ENCODE measurements at places on chromosomes 1 and 21.

GRCh38 chr1:89261926-89262515, 10.6 kb downstream of the GBP5 start:
- DNase-seq = no peak

DNA sequence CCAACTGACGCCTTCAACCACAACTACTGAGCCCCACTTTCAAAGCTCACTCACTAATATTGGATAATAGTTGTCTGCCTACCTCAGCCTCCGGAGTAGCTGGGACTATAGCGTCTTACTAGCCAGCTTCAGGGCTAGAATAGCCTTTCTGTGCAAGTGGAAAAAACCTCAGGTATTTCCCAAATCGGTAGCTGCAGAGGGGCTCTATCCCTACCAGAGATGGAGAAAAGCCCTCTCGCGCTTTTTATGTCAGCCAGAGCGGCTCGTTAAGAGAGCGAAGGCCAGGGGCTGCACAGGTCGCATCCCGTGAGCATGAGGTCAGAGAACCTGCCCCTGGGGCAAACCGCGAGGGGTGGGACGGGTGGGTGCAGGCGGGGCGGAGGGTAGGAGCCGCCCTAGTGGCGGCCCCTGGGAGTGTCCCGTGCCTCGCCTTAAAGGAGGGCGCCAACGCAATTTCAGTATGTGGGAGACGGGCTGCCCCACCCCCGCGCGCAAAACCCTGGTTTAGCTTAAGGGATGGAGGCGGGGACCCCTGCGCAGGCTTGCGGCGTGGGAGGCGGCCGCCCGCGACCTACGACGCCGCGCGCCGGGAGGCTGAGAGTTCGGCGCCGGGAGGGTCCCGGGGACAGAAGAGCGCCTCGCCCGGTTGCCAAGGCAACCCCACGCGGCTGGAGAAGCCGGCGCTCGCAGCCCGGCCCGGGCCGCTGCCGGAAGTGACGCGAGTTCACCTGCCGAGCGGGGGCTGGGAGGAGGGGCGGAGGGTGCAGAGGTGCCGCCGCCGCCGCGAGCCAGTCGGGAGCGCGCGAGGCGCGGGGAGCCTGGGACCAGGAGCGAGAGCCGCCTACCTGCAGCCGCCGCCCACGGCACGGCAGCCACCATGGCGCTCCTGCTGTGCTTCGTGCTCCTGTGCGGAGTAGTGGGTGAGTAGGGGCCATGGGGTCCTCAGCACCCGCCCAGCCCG, at the start of gene CXADR:
Gene CXADR, plus strand, starts transcription at position 791 of the 961 bp plus-strand sequence. Its CDS starts 87 bp downstream, at position 878.
- DNase-seq = peak; percentile 42

GRCh38 chr1:187654635-187655034, 825.9 kb downstream of the PLA2G4A start:
- DNase-seq = no peak

- DNase-seq = no peak
Observed at GRCh38 chr1:187237542-187237941, 408.8 kb downstream of the PLA2G4A start.

- DNase-seq = no peak
Observed at GRCh38 chr1:33397994-33398393, 32.9 kb downstream of the PHC2 start.

GRCh38 chr1:233144434-233144833, 151.1 kb downstream of the PCNX2 start:
- no peak for DNase-seq

GRCh38 chr1:184197831-184198230, 146.3 kb downstream of the TSEN15 start:
- no peak for DNase-seq

GRCh38 chr1:212783976-212784375, 7.6 kb downstream of the NSL1 start:
- no peak for DNase-seq

- no peak for DNase-seq
Observed at GRCh38 chr1:11529763-11530730, 51.1 kb downstream of the DISP3 start.

DNA sequence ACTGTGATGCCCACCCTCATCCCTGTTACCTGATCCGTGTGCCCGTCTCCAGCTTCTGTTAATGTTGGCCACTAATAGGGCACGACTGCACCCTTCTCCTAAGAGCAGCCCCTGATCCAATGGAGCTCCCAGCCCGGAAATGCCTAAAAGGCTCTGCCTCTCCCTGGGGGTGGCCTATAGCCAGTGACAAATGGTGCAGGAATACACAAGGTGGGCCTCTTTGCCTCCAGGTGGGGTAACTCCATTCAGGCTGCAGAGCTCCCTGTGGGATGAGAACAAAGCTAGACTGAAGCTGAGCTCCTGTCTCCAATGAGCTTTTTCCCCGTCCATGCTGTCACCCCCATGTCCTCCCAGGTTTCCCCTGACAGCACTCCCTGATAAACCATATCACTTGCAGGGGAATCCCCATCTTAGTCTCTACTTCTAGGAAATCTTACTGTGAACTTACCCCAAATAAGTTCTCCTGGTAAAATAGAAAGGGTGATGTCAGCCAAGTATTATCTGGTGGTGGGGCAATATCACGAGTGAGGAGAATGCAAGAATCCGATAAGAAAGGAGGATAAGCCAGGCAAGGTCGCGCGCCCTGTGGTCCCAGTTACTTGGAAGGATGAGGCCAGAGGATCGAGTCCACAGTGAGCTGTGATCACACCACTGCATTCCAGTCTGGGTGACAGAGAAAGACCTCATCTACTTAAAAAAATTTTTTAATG, 18.6 kb downstream of the S100A7A start:
- DNase-seq = no peak

GRCh38 chr1:5983361-5984103, 8.7 kb downstream of the NPHP4 start:
- DNase-seq = no peak

GRCh38 chr1:115130786-115131185, 41.5 kb upstream of the TSPAN2 start:
- no peak for DNase-seq

GRCh38 chr1:97186381-97186780, 464.8 kb downstream of the PTBP2 start:
- no peak for DNase-seq

DNA sequence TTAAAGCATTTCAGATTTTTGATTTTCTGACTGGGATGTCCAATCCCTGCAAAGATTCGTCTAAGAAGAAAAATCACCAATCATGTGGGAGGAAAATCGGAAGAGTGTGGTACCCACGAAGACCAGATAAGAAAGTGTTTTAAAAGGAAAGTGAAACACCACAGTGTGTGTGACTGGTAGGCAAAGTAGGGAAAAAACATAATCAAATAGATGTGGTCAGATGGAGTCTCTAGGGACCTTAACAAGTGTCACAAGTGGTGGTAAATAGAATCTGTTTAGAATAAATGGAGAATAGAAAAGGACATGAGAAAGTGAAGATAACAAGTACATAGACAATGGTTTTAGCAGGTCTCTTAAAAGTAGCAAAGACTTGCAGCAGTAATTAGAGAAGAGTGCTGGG, 154.6 kb downstream of the SLC30A10 start:
- DNase-seq = no peak

DNA sequence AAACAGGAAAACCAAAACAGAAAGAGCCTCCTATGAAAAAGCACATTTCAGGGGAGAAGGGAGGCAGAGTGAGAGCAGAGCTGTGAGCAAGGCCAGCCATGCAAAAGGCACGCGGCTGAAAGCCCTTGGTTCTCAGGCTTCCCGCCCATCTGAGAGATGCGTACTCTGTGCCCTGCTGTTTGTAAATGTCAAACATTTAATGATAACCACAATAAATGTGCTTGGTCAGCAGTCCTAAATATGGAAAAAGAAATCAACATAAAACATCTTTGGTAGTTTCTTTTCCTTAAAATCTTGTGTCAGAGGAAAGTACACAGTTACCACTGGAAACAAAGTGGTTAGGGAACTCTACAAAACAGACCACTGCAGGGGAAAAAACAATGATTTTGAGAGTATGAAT, 283.1 kb downstream of the DSCAM start:
- DNase-seq = no peak

GRCh38 chr21:43608225-43608624, 51.1 kb downstream of the HSF2BP start:
- DNase-seq = no peak

DNA sequence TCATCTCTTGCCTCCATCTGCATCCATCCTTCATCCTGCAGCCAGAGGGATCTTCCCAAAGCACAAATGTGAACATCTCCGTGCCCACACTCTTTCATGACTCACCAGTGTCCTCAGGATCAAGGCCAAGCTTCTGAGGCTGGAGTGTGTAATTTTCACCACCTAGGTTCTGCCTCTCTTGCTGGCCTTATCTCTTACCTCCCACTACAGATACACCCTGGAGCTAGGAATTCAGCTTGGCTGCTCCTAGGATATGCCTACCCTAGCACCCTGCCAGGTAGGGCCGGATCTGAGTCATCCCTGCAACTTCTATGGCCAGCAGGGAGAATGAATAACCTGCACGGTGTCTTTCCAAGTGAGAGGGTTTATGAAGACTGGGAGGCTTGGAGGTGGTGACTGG, 208.7 kb upstream of the CSF3R start:
- DNase-seq = no peak

DNA sequence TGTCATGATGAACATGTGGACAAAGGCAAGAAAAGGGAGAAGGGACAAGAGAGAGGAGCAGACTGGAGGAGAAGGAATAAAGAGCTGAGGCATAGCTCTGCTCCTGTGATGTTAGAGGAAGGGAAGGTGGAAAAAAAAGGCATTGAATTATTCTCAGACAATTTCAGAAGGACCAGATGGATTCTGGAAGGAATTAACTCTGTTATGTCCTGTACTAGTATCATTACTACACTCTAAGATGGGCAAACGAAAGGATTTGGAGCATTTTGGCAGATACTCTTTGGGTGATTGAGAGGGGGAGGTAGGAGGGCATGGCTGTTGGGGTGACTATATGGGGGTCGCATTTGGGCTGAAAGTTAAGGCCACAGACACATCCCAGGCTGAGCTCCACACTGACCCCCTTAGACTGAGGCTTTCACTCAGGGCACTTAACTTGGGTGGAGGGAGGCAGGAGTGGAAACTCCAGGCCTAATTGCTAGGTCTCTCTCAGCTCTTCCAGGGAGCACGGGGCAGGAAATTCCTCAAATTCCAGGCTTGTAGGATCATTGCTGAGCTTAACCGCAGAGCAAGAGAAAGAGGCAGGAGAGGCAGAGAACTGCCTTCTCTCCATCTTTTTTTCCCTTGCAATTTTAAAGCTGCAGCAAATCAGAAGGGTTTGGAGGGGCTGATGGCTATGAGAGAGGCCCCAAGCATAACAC, 25.9 kb downstream of the KIRREL1 start:
- no peak for DNase-seq

- DNase-seq = no peak
Observed at GRCh38 chr1:217895841-217896240, 264.7 kb downstream of the SPATA17 start.

- no peak for DNase-seq
Observed at GRCh38 chr21:16587141-16587581, 857.4 kb downstream of the USP25 start.

GRCh38 chr21:45093035-45093532, 18.7 kb downstream of the ADARB1 start:
- DNase-seq = no peak

DNA sequence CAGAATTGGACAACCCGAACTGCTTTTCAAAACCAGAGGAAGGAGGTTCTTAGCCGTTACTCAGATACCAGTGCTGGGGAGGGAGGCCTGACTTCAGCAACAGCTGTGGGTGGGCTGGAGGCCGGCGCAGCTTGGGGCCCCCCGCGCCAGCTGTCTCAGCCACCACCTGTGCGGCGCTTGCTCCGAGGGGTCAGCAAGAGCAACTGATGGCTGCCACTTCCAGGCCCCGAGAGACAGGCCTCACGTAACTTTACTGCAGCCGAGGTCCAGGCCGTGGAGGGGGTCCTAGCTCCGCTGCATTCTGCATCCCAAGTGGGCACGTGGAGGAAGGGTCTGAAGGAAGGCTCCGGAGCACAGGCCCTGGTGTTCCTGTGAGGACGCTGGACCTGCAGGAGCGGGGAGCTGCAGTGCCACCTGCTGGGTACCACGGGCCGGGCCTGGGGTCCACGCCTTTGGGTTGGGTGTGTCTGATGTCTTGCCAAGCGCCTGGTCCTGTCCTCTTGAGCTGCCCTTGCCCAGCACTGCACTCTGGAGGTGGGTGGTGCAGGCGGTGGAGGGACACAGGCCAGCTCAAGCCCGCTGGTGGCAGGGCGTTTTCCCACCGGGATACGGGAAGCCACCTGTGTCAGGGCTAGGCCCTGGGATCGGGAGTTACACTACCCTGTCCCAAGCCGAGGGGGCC, 9.8 kb downstream of the THAP3 start:
- DNase-seq = peak; percentile 32

DNA sequence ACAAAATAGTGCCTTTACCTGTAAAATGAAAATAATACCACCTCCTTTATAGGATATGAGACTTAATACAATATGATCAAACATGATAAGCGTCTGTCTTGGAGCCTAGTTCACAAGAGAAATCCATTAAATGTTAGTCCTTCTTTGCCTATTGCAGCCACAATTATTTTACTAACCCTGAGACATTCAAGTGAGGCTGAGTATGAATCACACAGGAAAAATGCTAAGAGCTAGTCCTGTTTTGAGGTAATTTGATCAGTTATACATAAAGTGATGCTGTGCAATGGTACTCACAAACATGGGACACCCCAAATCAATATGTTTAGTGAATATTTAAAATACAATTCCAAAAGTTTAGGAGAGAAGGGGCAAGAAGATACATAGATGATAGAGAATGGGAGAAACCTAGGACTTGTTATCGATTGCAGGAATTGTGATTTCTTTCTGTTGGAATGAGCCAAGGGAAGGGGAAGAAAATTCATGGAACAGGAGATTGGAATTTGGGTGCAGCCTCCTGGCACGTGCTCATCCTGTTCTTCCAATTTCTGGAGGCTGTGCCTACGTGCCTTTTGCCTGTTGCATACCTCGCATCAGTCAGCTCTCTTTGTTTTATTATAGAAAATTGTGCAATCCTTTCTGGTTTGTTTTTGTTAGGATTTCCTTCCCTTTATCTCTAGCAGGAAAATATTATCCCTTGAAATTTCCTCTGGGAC, 39.9 kb upstream of the BACH1 start:
- DNase-seq = no peak

GRCh38 chr1:94596260-94596659, 54.7 kb upstream of the F3 start:
- no peak for DNase-seq

DNA sequence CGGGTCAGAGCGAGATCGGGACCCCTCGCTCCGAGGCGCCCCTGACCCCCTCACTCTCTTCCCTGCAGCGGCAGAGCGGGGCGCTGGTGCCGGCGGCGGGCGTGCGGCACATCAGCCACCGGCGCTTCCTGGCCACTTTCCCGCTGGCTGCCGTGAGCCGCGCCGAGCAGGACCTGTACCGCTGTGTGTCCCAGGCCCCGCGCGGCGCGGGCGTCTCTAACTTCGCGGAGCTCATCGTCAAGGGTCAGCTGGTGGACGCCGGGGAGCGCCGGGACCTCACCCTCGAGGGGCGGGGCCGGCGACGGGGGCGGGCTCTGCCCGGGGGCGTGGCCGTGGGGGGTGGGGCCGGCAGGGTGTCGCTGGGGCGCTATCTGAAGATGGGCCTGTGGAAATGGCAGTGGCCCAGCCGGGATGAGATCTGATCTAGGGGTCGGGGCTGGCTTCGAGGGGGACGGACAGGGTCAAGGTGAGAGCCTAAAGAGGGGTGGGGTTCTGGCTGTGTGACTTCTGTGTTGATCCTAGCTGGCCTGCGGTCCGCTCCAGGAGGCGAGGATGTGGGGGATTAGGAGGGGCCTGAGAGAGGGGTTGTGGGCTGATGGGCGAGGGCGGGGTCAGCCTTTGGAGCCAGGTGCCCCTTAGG, 23.6 kb downstream of the PTPRU start:
- peak; percentile 29 for DNase-seq
